ENCODE measurements at places on chromosomes 5 and 9.

GRCh38 chr5:68739752-68740151 is 354.1 kb upstream of the SLC30A5 start:
- DNase-seq, result no peak

GRCh38 chr5:154520861-154521453 is 42.9 kb upstream of the HAND1 start:
- peak; percentile 27 for DNase-seq

DNA sequence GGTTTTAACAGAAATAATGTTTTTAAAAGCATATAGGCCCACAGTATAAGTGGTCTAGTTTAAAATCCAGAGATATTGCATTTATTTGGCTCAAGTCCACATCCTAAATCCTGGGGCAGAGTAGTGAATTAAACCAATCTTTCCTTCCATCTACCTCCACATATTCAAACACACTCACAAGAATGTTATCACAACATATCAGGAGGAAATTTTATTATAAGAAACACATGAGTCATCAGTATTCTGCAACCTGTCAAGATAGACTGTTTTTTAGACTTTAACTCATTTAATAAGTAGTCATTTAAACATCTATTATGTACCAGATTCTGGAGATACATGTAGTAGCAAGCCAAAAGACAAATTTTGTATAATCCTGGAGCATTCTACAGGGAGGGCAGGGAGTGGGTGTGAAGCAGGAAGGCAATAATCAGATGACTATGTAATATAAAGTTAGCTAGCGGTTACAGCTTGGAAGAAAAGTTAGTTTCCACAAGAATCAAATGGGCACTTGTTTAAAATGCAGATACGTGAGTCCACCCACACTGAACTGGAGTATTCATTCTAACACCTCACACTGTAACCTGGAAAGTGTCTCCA is 187.3 kb upstream of the PIK3R1 start:
- DNase-seq, result no peak

GRCh38 chr5:139822553-139823425 is 27.2 kb downstream of the PSD2 start:
- DNase-seq, result no peak

Data from stimulated activated CD4-positive, alpha-beta T cell treated with anti-CD3 and anti-CD28 coated beads, Interleukin-15, amount 100 ng/mL, for 24 hours (primary cell).